ENCODE measurements at places on chromosomes 7 and 10. TPM values are rescaled to one million over a fixed set of nuclear protein-coding genes. Genes with fewer than 3 reads are reported as not detected.

DNA sequence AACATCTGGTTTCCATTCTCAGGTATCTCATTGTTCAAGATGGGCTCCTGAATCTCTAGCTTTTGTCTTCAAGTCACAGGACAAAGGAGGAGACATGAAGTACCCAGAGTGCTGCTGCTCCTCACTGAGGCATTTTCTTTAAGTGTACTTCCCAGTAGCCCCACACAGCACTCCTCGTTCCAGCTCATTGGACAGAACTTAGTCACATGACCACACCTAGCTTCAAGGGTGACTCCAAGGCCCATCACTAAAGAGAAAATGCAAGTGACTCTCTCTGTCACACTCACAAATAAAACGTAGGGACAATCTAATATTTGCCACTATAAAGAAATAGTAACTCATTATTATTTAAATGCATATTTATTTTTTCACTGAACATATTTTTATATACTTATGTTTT lies 58.3 kb upstream of the NEUROD6 start:
- no peak for DNase-seq

DNA sequence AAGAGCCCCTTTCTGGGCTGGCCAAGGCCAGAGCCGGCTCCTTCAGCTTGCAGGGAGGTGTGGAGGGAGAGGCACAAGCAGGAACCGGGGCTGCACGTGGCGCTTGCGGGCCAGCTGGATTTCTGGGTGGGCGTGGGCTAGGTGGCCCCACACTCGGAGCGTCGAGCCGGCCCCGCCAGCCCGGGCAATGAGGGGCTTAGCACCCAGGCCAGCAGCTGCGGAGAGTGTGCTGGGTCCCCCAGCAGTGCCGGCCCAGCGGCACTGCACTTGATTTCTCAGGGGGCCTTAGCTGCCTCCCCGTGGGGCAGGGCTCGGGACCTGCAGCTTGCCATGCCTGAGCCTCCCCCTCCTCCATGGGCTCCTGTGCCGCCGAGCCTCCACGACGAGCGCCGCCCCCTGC lies 48.1 kb downstream of the SH2D4B start:
- DNase-seq = peak; percentile 33

DNA sequence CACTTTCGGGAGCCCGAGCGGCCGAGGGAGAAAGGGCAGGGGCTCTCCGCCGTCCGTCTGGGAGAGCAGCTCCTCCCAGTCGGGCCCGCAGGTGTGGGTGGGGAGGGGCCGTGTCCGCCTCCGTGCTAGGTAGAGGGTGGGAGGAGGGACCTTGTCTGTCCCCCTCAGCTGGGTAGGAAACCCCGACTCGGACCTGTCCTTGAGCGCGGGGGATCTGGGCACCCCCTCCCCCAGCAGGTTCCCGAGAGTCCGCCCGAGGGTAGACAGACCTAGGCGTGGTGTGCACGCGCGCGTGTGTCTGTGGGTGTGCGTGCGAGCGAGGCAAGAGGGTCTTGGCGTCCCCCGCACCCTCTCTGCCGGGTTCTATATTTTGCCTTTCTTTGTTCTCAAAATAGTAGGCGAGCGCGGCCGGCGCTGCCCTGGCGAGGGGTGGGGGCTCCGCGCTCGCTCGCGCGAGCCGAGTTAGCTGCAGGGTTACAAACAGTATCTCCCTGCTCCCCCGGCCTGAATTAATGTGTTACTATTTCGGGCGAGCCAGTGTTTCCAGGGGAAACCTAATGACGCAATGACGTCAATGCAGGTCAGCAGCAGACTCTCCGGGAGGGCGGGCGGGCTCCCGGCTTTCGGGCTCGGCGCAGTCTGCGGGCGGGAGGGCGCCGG lies 73.9 kb upstream of the LEP start:
- DNase-seq = no peak

GRCh38 chr10:23872290-23872689 lies 336.6 kb upstream of the KIAA1217 start:
- DNase-seq = no peak

DNA sequence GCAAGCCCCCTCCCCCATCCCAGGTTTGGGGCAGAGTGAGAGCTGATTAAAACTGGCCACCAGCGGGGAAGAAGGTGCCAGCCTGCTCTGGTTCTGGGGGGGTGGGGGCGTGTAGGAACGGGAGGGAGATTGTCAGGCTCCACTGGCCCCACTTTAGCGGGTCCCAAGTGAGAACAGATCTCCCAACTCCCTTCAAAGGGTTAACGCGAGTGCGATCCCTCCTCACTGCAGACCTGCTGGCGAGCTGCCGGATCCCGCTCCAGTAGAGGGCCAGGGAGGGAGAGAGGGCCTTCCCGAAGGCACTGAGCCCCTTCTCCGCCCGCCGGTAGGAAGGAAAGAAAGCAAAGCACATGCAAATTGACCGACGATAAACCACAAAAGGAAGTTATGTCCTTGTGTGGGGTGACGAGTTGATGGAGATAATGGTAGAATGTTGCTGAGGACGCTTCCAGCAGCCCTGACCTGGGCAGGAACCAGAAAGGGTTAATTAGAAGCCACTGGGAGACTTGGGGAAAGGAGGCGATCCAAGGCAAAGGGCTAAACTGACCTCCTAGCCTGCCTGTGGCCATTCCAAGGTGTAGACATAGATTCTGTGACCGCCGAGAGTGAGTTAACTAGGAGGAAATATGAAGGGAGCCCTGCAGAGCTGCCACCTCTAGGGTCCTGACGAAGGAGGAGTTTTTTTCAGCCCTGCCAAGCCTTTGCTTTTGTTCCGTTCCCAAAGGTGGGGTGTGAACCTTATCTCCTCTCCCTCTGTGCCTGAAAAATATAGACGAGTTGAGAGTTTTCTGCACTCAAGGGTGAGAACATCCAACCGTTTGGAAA lies 1.5 kb downstream of the NRG3 start:
- no peak for DNase-seq

DNA sequence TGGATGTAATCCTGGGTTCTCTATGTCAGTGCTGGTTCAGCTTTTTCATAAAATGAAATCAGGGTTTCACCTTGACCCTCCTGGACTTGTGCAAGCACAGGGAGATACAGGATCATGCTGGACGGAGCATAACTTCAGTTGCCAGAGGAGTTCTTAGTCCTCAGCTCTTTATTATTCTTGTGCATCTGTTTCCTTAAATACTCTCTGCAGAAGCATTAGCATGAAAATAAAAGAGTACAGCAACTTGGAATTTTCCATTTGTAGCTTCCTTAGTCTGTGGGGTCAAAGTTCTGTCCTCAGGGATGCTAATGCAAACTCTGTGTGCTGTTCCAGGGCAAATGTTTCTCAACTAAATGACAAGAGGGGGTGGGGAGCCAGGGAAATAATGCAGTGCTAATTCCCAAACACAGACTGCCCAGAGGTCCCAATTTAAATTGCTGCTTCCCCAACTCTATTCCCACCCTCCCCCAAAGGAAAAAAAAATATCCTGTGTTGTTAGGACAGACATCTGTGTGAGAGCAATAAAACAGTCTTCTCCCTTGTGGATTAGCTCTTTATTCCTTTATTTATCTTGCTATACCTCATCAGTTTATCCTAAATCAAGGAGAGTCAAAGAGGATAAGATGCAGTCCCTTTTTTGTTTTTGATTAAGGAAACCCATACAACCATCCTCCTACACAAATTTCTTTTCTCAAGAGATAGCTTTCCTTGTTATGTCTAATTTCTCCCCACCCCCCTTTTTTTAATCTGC lies 905.0 kb downstream of the LRMDA start:
- DNase-seq = peak; percentile 73

DNA sequence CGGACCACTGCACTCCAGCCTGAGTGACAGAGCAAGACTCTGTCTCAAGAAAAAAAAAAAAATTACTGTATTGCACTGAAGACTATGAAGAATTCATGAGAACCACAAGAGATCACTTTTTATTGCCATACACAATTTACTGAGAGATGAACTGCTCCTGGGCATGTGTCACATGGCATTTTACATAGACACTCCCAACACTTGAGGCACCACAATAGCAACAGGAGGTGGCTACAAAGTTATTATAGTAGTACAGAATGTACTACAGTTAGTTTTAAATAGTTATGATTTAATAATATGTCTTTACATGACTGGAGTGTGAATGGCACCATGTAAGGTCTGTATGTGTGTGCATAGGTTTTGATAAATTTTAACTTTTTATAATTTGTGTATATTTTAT lies 70.6 kb downstream of the KMT2E start:
- no peak for DNase-seq

DNA sequence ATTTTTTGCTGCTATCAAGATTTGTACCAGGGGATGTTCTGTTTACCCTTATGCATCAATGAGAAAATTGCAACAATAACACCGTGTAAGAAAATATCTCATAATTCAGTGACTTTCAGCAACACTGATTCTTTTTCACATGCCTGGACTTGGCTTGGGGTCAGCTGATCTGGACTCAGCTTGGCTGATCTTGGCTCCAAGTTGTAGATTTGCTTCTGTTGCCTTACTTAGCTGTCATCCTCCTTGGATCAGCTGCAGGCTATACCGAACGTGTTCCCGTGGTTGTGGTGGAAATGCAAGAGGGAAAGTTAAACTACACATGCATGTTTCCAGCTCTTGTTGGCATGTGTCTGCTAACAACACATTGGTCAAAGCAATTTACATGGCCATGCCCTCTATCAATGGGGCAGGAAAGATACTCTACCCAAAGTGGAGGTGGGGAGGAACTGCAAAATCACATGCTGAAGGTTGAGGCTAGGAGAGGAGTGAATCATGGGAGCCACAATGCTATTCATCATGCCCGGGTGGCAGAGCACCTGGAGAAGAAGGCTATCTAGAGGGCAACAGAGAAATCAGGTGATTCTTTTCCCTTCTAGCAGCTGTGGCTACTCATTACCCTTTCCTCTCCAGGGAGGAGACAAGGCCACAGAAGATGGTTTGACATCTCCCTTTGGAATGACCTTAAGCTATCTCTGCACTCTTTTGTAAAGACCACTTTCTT lies 1276.3 kb upstream of the AUTS2 start:
- DNase-seq = no peak

GRCh38 chr7:122430710-122431109 lies 126.2 kb upstream of the FEZF1 start:
- DNase-seq = no peak

DNA sequence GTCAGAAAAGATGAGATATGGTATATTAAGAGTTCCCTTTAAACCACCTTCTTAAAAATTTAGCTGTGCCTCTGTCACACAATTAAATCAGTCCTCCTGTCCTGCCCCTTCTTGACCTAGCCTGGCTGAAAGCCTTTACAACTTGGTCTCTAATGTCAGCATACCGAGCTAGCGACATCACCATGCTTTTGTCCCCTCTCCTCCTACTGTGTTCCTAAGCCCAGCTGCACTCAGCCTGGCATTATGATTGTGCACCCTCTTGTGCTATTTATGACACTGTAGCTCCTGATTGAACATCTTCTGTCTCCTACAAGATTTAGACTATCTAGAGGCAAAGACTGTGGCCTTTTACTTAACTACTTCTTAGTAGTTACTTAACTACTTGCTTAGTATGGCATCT lies 29.2 kb downstream of the TDRD1 start:
- DNase-seq = no peak

GRCh38 chr7:156725073-156725472 lies 84.5 kb downstream of the RNF32 start:
- no peak for DNase-seq

DNA sequence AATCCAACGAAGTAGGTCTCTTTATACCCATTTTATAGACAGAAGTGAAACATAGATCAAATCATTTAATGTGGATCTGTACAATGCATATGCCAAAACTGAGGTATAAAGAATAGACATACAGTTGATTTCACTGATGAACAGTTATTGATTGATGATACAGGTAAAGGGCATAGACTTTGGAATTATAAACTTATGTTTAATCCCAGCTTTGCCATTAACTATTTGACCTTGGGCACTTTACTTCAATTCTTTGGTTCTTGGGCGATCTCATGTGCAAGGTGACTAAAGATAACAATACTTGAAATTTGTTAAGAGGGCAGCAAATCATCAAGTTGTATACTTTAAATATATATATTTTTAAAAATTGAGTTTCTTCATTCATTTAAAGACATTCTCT lies 28.6 kb downstream of the FRA10AC1 start:
- no peak for DNase-seq

GRCh38 chr7:37705976-37706375 lies 22.4 kb downstream of the GPR141 start:
- DNase-seq = no peak

- no peak for DNase-seq
These were observed at the start of gene WIPF3 for GRCh38 chr7:29806208-29806994. Gene WIPF3, plus strand, starts transcription at chr7:29806508. Its CDS starts 28,217 bp downstream, at chr7:29834725.

- DNase-seq = no peak
These were observed 65.9 kb upstream of the DDC start for GRCh38 chr7:50631100-50631499.

DNA sequence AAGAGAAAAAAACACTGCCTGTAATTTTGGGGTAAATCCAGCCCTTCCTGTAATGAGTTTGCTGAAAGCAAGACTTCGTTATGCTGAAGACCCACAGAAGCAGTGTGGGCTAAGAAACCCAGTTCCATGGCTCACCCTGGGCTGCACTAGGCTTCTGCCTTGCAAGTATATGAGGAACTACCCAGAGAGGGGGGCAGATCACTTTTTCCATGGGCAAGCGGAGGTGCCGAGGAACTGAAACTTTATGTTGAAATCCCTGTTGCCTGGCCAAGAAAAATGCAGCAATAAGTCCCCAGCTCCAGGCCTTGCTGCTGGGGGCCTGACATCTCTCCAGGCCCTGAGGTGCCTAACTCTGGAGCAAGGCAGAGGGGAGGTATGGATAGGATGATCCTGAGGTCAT lies 8.5 kb downstream of the RASSF4 start:
- peak; percentile 83 for DNase-seq

DNA sequence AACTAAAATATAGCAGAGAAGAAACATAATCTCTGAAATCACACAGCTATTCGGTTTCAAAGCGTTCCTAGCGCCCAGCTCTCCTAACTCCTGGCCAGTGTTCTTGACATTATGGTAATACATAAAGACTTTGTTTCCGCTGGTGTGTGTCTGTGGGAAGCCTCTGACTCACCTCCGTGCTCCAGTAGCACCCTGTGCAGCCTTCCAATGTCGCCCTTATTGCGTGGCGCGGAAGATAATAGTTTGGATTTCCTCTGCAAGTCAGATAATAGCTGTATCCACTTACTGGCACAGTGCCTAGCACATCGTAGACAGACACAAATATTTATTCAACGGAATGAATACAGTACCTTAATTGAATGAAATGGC lies 570 bp downstream of the BMS1 start:
- DNase-seq = no peak

- DNase-seq = no peak
These were observed 4.0 kb upstream of the PLXNA4 start for GRCh38 chr7:132580277-132580676.

DNA sequence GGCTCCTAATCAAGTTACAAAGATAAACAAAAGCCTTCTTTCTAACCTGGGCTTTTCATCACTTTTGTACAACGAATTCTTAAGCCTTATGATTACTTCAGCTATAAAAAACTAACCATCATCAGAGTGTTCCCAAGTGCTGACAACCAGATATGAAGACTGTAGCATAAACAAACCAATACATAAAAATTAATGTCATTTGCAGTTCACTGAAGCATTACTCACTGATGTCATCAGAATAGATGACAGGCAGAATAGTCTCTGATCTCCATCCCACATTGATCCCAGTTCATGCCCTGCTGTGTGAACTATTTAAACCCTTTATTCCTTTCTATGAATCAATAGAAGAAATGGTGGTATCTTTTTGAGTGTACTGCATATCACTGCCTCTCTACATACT lies 84.4 kb downstream of the DNAJC1 start:
- no peak for DNase-seq

APBB1IP gene
- 4.2 TPM for total RNA-seq

VSTM2A gene
- total RNA-seq = 1.3 TPM
